ENCODE measurements at places on chromosomes 16 and 17.

GRCh38 chr17:48294806-48295361 is 135.1 kb downstream of the SKAP1 start:
- DNase-seq = peak; percentile 15

DNA sequence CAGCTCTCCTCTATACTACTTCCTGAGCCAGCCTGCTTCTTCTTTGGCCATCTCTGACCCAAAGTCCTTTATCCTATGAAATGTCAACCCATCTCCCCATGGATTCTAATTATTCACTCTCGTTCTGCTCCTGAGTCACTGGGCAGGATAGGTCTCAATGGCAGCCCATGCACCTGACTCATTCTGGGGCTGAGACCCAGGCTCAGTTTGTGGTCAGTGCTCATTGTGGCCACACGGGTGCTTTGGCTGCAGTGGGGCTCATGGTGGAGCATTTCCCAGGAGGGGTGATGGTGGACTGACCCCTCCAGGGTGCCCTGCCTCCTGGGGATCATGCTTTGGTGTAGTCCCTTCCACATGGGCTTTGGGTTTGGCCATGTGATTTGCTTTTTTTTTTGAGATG is 154.8 kb upstream of the WSCD1 start:
- no peak for DNase-seq

GRCh38 chr16:49876716-49877129 is 20.8 kb upstream of the ZNF423 start:
- peak; percentile 48 for DNase-seq

DNA sequence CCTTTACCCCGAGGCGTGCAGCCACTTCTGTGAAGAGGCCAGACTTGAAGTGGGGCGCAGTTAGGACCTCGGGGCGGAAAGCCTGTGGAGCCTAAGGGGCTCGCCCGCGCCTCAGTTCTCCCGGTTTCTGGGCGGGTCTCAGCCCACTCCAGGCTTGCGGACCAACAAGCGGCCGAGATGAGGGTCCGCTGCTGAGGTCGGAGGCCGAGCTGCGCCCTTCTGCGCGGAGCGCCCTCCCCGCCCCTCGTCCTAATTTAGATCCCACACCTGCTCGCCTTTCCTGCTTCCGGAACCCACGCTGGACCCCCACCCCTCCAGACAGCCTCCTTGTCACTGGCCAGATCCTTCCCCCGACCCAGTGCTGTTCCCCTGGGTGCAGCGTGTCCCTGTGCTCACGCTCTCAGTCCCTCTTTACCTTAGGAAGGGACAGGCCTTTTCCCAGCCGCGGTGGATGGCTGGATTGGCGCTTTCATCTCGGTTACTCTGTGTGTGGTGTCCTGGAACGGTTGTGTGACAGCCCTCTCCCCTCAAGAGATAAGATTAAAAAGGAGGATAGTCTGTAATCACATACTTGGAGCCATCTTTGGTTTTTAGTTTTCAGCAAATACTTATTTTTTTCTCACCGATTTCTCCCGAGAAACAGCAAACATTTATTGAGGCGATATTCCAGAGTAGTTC is 933 bp upstream of the ATXN7L3 start:
- no peak for DNase-seq

- DNase-seq = no peak
Observed at GRCh38 chr16:62821824-62822223, 785.6 kb upstream of the CDH8 start.

- no peak for DNase-seq
Observed at GRCh38 chr16:88731699-88732098, 25.4 kb downstream of the CTU2 start.

- DNase-seq = peak; percentile 49
Observed at GRCh38 chr17:73430848-73431247, 119.0 kb upstream of the CDC42EP4 start.

DNA sequence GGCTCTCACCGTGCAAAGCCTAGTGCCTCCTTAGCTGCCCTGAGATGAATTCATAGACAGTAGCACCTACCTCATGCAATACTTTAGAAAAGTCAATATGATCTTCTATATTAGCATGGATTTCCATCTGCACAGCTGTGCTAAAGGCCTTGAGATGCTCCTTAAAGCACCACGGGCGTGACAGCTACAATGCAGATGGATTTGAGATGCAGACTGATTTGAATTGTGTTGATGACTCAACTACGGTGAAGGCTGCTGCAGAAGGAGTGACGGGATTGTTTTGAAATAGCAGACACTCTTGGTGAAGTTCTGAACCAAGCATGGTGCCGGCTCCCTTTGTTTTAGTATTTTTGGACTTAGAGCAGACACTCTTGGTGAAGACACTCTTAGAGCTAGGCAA is 88.2 kb downstream of the SPECC1 start:
- no peak for DNase-seq

DNA sequence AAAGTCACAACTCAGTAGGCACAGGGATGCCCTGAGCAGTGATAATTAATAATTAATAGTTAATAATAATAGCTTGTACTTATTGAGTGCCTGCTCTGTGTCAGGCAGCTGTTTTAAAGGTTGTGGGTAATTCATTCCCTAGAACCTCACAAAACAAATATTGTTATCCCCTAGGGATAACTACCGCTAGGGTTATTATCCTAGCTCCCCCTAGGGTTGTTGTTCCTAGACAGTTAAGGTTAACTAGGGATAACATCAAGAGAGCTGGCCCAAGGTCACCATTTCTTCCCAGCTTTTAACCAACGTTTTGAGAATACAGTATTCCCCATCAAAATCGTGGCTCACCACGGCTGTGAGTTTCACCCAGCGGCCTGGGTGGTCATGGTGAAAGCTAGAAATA is 180.1 kb downstream of the PRKCB start:
- no peak for DNase-seq

- DNase-seq = no peak
Observed at GRCh38 chr16:74029115-74029792, 267.4 kb upstream of the PSMD7 start.

- DNase-seq = no peak
Observed at GRCh38 chr17:21376759-21377690, 868 bp downstream of the KCNJ12 start.

- no peak for DNase-seq
Observed at GRCh38 chr17:32303781-32304288, 38.1 kb downstream of the C17orf75 start.

GRCh38 chr17:70871180-70871818 is 702.0 kb downstream of the KCNJ2 start:
- no peak for DNase-seq

DNA sequence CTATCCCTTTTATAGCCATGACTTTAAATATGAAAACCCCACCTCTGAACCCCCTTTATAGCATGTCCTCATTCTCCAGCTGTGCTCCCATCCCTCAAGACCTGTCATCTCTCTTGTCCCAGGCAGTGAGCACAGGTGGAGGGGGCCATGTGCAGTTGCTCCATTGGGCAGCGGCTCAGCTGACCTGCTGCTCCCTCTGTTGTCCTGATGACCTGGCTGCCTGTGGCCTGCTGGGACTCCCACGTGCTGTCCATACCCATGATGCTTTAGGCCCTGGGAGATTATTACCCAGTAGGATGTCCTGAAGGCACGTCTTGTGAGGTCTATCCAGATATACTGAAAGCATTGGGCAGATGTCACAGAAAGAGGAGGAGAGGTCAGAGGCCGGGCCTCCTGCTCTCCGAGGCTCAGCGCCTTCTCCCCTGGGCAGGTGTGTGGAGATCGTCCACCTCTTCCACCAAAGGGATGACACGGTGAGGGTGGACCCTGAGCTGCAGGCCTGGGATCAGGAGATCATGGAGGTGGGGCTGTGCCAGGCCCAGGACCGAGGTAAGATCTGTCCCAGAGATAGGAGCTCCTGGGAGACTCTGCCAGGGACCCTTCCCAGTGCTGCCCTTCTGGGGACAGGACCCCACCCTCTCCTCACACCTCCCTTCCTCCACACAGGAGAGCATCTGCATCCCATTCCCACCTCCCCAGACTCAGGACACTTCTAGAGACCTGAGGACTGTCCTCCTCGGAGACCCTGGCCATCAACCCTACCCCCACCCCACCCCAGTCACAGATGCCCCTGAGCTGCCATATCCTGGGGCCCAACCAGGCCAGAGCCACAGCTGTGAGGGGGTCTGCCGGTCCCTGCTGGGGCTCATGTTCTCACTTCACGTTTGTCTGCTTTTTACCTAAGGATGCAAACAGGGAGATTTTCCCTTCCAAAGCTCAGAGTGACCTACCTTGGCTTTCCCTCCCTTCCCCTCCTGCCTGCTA is 58.0 kb downstream of the GOSR1 start:
- DNase-seq = no peak
